Glomerular endothelial cell (primary cell): ENCODE measurements at places on chromosomes 1 and 21. TPM values are rescaled to one million over a fixed set of nuclear protein-coding genes. Genes with fewer than 3 reads are reported as not detected.

SLC9C2 gene
- total RNA-seq, result not detected in 2 replicates

ZFP69B gene
- total RNA-seq, result 1.6 and 3.5 TPM in 2 replicates

DLGAP3 gene
- total RNA-seq, result 0.23 TPM in 1 of 2 replicates, not detected in the other

KIF17 gene
- 9.3 and 16.3 TPM in 2 replicates for total RNA-seq

C1orf94 gene
- not detected in 2 replicates for total RNA-seq

OR2L3 gene
- total RNA-seq, result not detected in 2 replicates

SLC26A9 gene
- total RNA-seq, result 0.05 and 0.23 TPM in 2 replicates

RAP1GAP gene
- 0.82 TPM in 1 of 2 replicates, not detected in the other for total RNA-seq

CDKN2C gene
- total RNA-seq, result 1.0 and 3.3 TPM in 2 replicates

ITSN1 gene
- total RNA-seq, result 44.3 and 47.9 TPM in 2 replicates

CATSPER4 gene
- not detected in 2 replicates for total RNA-seq

BMP8B gene
- 0.05 TPM in 1 of 2 replicates, not detected in the other for total RNA-seq

PGLYRP3 gene
- total RNA-seq, result not detected in 2 replicates

TTC22 gene
- not detected in 2 replicates for total RNA-seq

FAM151A gene
- total RNA-seq, result not detected in 2 replicates

CD1C gene
- not detected in 2 replicates for total RNA-seq

EFHD2 gene
- 70.3 and 100 TPM in 2 replicates for total RNA-seq

POU2F1 gene
- 5.4 and 9.7 TPM in 2 replicates for total RNA-seq

ANXA9 gene
- total RNA-seq, result 0.19 TPM in 1 of 2 replicates, not detected in the other

CLCNKA gene
- total RNA-seq, result not detected in 2 replicates

PRR9 gene
- not detected in 2 replicates for total RNA-seq

HMGB4 gene
- not detected in 2 replicates for total RNA-seq

TBX15 gene
- total RNA-seq, result not detected in 2 replicates

FCRL5 gene
- not detected in 2 replicates for total RNA-seq

NID1 gene
- 195 and 321 TPM in 2 replicates for total RNA-seq

KCNA3 gene
- total RNA-seq, result not detected in 2 replicates

FAM177B gene
- total RNA-seq, result not detected in 2 replicates

KRTAP13-2 gene
- not detected in 2 replicates for total RNA-seq

TMEM79 gene
- 1.9 TPM in 2 replicates for total RNA-seq

ASCL5 gene
- not detected in 2 replicates for total RNA-seq

CCDC190 gene
- 0.19 and 2.2 TPM in 2 replicates for total RNA-seq

FCRL6 gene
- not detected in 2 replicates for total RNA-seq

CFAP45 gene
- total RNA-seq, result 0.53 and 0.73 TPM in 2 replicates

PRAMEF26 gene
- not detected in 2 replicates for total RNA-seq

NUDT4B gene
- 39.6 and 46.7 TPM in 2 replicates for total RNA-seq

NCAM2 gene
- 7.6 and 16.6 TPM in 2 replicates for total RNA-seq

DCDC2B gene
- total RNA-seq, result not detected in 2 replicates

THEM5 gene
- total RNA-seq, result not detected in 2 replicates

CAPN8 gene
- not detected in 2 replicates for total RNA-seq

CFAP107 gene
- not detected in 2 replicates for total RNA-seq

RGS18 gene
- not detected in 2 replicates for total RNA-seq

OR2AK2 gene
- total RNA-seq, result not detected in 2 replicates

MRPS21 gene
- total RNA-seq, result 42.3 and 48.4 TPM in 2 replicates

PACC1 gene
- 14.7 and 36.3 TPM in 2 replicates for total RNA-seq

SEMA4A gene
- 0.93 and 1.3 TPM in 2 replicates for total RNA-seq
